ENCODE measurements at places on chromosomes 7 and 10. TPM values are rescaled to one million over a fixed set of nuclear protein-coding genes. Genes with fewer than 3 reads are reported as not detected.

PNLIP gene
- not detected for total RNA-seq

- no peaks in the 10 kb centered on the region for H3K27me3 ChIP-seq
- no peaks in the 10 kb centered on the region for H3K4me1 ChIP-seq
- DNase-seq, result no peak
- no peak overlapping the region for H3K27ac ChIP-seq
- H3K4me3 ChIP-seq, result no peak overlapping the region
Measured at GRCh38 chr7:27362026-27362425, 119.4 kb downstream of the EVX1 start.

ZNF22 gene
- 19.3 TPM for total RNA-seq

UTF1 gene
- not detected for total RNA-seq

DNA sequence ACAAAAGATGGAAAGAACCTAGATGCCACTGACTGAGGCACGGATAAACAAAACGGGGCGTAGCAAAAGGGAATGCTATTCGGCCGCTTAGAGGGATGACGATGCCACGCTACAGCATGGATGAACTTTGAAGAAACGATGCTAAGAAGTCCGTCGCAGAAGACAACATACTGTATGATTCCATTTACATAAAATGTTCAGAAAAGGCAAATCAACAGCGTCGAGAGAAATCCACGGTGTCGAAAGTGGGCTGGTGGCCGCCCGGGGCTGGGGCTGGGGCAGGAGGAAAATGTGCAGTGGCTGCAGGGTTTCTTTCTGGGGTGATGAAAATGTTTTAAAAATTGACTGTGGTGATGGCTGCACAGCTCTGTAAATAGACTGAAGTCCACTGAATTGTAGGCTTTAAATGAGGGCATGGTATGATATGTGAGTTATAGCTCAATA is 24.1 kb downstream of the GNA12 start:
- H3K4me3 ChIP-seq, result no peak overlapping the region
- no peaks in the 10 kb centered on the region for H3K36me3 ChIP-seq
- DNase-seq, result no peak
- H3K27me3 ChIP-seq, result no peaks in the 10 kb centered on the region
- H3K27ac ChIP-seq, result peak overlapping the region; percentile 69

DNA sequence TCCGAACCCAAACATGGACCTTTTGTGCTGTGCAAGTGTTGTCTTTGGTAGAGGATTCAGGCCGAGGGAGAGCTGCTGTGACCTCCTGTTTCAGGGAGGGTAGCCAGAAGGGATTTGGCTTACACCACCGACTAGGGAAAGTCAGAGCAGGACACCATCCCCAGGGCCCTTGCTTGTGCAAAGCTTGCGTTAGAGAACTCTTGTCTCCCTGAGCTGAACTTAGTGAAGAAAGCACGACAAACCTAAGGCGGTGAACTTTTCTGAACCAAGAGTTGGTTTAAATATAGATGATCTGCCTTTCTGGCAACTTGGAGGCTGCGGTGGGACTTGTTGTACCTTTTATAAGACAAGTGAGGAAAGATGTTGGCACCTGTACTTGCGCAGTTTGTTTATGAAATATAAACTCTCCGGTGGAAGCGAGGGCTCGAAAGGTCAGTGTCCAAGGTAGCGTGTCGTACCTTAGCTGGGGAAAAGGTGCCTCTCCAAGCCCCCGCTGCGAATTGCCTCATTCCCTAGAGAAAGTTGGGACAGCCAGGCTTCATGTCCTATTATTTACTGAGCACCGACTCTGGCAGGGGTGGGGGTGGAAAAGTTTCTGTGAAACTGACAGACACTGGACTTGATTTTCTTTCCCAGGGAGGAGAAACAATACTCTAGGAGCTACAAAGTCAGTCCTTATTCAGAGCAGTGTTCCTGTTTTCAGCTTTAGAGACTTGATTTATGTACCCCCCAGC is 31.6 kb downstream of the WBP1L start:
- peak; percentile 91 for DNase-seq
- H3K36me3 ChIP-seq, result no peaks in the 10 kb centered on the region
- no peaks in the 10 kb centered on the region for H3K4me1 ChIP-seq
- peak overlapping the region; percentile 99 for H3K27ac ChIP-seq
- peak overlapping the region; percentile 56 for H3K4me3 ChIP-seq

UBN2 gene
- 7.9 TPM for total RNA-seq

EGR2 gene
- total RNA-seq, result 5.9 TPM

MET gene
- 17.5 TPM for total RNA-seq

GRCh38 chr7:130791746-130792145 is 57.7 kb upstream of the KLF14 start:
- H3K27me3 ChIP-seq, result no peaks in the 10 kb centered on the region
- no peak overlapping the region for H3K4me3 ChIP-seq
- H3K4me1 ChIP-seq, result no peaks in the 10 kb centered on the region
- H3K36me3 ChIP-seq, result no peaks in the 10 kb centered on the region
- no peak overlapping the region for H3K27ac ChIP-seq

DNA sequence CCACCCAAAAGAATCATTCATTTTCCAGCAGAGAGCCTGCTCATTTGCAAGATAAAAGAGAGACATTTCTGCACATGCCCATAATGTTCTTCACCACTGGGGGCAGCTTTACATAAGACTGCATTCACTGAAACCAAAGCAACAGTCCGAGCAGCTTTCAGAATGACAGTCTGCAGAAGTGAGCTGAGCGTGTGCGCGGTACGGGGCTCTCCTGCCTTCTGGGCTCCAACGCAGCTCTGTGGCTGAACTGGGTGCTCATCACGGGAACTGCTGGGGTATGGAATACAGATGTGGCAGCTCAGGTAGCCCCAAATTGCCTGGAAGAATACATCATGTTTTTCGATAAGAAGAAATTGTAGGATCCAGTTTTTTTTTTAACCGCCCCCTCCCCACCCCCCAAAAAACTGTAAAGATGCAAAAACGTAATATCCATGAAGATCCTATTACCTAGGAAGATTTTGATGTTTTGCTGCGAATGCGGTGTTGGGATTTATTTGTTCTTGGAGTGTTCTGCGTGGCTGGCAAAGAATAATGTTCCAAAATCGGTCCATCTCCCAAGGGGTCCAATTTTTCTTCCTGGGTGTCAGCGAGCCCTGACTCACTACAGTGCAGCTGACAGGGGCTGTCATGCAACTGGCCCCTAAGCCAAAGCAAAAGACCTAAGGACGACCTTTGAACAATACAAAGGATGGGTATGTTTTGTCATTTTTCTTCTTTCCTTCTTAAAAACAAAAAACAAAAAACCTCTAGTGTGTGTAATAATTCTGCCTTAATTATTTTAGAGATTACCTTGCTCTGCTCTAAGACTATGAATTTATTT is at the start of gene LRRTM3:
Gene LRRTM3 (plus strand): TSS at position 141 of the 820 bp plus-strand sequence.
- H3K27me3 ChIP-seq, result peaks cover 5% of the 10 kb centered on the region
- DNase-seq, result peak; percentile 58
- H3K36me3 ChIP-seq, result no peaks in the 10 kb centered on the region
- no peak within 1 kb of the TSS for H3K27ac ChIP-seq
- H3K4me1 ChIP-seq, result peaks cover 12% of the 10 kb centered on the region

- H3K27me3 ChIP-seq, result no peaks in the 10 kb centered on the region
- no peaks in the 10 kb centered on the region for H3K36me3 ChIP-seq
- no peak overlapping the region for H3K4me3 ChIP-seq
- no peaks in the 10 kb centered on the region for H3K4me1 ChIP-seq
- DNase-seq, result no peak
Measured at GRCh38 chr7:47342296-47343060, 239.4 kb downstream of the TNS3 start.

DNA sequence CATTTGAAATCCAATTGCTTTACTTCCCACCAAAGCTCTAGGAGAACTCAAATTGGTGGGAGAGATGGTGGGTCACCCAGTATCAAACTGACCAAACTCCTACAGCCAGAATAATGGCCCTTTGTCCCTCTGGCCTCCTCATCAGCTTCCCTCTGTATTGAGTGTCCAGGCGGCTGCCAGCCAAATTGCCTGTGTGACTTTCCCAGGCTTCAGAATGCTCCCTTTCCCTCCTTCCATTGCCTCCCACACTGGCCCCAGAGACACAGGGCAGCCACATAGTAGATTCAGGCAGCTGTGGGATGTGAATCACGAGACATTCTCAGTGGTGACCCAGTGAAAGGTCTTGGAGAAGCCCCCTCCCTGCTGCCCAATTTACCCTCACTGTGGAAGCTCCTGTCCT is 12.7 kb upstream of the VDAC2 start:
- peaks cover 11% of the 10 kb centered on the region for H3K4me1 ChIP-seq
- peak; percentile 36 for DNase-seq
- H3K4me3 ChIP-seq, result no peak overlapping the region
- H3K27ac ChIP-seq, result no peak overlapping the region

DNA sequence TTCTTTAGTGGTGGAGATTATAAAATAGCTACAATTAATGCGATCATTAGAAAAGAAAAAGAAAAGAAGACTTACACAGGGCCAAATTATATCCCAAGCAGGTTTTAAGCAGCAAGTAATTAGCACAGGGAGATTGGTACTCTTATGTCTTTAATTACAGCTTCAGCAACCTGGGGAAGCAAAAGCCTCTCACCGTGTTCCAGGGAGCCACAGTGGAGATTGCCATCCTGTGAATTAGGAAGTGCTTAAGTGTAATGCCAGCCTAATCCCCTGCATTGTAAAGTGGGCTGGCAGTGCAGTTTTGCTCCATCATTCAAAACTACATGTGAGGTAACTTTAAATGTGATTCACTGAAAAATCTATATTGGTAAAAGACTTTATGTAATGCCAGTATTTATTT is 533.5 kb upstream of the COBL start:
- H3K4me3 ChIP-seq, result no peak overlapping the region
- H3K27me3 ChIP-seq, result no peaks in the 10 kb centered on the region

NEURL1 gene
- total RNA-seq, result not detected

- no peaks in the 10 kb centered on the region for H3K36me3 ChIP-seq
- H3K27me3 ChIP-seq, result no peaks in the 10 kb centered on the region
- no peaks in the 10 kb centered on the region for H3K4me1 ChIP-seq
- DNase-seq, result no peak
- H3K4me3 ChIP-seq, result no peak overlapping the region
- H3K27ac ChIP-seq, result no peak overlapping the region
Measured at GRCh38 chr10:126565441-126565840, 105.1 kb downstream of the C10orf90 start.

DNA sequence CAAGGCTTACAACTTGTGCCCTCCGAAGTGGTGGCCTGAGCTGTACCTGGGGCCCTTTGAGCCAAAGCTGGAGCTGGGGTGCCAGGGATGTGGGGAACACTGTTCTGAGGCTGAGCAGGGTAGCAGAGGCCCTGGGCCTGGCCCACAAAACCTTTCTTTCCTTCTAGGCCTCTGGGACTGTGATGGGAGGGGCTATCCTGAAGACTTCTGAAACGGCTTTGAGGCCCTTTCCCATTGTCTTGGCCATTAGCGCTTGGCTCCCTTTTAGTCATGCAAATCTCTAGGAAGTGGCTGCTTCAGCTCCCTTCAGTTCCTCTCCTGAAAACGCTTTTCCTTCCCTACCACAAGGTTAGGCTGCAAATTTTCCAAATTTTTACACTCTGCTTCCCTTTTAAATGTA is 16.8 kb upstream of the CRYGN start:
- no peaks in the 10 kb centered on the region for H3K4me1 ChIP-seq
- H3K27ac ChIP-seq, result no peak overlapping the region
- peak; percentile 55 for DNase-seq
- no peak overlapping the region for H3K4me3 ChIP-seq
- H3K36me3 ChIP-seq, result no peaks in the 10 kb centered on the region

SP4 gene
- 205 TPM for total RNA-seq

GRCh38 chr10:74026428-74027015 is 28.6 kb downstream of the VCL start:
- no peak for DNase-seq
- H3K4me1 ChIP-seq, result peaks cover 82% of the 10 kb centered on the region
- H3K36me3 ChIP-seq, result peaks cover 8% of the 10 kb centered on the region

GRCh38 chr7:100827330-100828226 is at the start of gene EPHB4:
EPHB4 (minus strand) TSS chr7:100827523; CDS start chr7:100827030, 493 bp downstream.
- DNase-seq, result peak; percentile 79
- peak within 1 kb of the TSS; percentile 82 for H3K27ac ChIP-seq
- peaks cover 52% of the 10 kb centered on the region for H3K4me1 ChIP-seq
- no peaks in the 10 kb centered on the region for H3K27me3 ChIP-seq
- H3K4me3 ChIP-seq, result peak within 1 kb of the TSS; percentile 81

LIPK gene
- total RNA-seq, result not detected

All from right atrium auricular region (tissue), 2 donors.